ENCODE measurements at places on chromosomes 7 and 10.

- no peaks in the 10 kb centered on the region for H3K27me3 ChIP-seq
- H3K27ac ChIP-seq = no peak overlapping the region
- no peak for DNase-seq
- H3K4me1 ChIP-seq = peaks cover 8% of the 10 kb centered on the region
Observed at GRCh38 chr10:95377950-95378349, 87.1 kb upstream of the PDLIM1 start.

DNA sequence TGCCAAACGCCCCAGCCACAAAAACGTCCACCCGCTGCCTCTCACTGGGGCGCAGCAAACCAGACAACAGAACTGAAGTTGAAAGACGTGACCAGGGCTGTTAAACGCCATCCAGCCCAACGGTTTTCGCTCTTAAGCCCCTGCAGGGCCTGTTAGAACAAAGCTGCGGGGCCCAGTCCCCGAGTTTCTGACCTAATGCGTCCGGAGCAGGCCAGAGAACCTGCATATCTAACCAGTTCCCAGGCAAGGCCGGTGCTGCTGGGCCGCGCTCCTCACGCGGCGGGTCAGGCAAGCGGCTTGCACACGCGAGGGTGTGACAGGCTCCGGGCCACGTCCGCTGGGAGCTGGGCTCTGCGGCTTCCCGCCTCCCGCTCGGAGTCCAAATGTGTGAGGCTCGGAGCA lies 87.0 kb downstream of the PTPRN2 start:
- no peaks in the 10 kb centered on the region for H3K27me3 ChIP-seq
- peak overlapping the region; percentile 81 for H3K27ac ChIP-seq
- H3K4me3 ChIP-seq = no peak overlapping the region

- no peaks in the 10 kb centered on the region for H3K36me3 ChIP-seq
- H3K27ac ChIP-seq = no peak overlapping the region
- no peak overlapping the region for H3K4me3 ChIP-seq
- no peaks in the 10 kb centered on the region for H3K27me3 ChIP-seq
Observed at GRCh38 chr10:70605161-70605560, 2.6 kb upstream of the PRF1 start.

- H3K27me3 ChIP-seq = no peaks in the 10 kb centered on the region
- H3K4me3 ChIP-seq = no peak overlapping the region
- DNase-seq = no peak
- H3K27ac ChIP-seq = no peak overlapping the region
- peaks cover 13% of the 10 kb centered on the region for H3K4me1 ChIP-seq
Observed at GRCh38 chr10:73559590-73559989, 31.6 kb downstream of the USP54 start.

DNA sequence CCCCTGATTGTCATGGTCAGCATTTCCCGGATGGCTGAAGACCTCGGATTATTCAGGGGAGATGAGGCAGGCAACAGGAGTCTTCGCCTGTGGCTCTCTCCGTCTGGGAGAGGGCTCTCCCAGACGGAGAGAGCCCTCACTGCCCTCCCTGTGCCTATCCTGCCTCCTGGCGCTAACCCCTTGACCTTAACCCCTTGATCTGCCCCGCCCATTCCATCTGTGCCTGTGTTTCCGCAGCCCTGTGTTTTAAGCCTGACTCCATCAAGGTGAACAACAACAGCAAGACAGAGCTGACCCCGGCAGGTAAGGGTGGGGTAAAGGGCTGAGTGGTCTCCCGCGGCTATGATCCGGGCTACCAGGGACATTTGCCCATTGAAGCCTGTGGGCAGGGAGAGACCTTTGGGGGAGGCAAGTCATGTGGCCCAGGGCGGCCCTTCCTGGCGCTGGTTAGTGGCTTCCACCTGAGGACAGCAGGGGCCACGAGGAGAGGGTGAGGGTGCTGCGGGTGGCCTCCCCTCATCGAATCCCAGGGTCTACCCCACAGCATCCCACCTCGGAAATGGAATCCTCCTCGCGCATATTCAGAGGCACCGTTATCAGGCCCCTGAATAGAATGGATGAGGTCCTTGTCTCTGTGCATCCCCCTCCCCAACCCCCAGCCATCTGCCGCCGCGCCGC lies 4.2 kb upstream of the MUC12 start:
- peak overlapping the region; percentile 62 for H3K4me3 ChIP-seq
- DNase-seq = no peak
- H3K27ac ChIP-seq = no peak overlapping the region
- H3K27me3 ChIP-seq = peaks cover 76% of the 10 kb centered on the region
- peaks cover 8% of the 10 kb centered on the region for H3K4me1 ChIP-seq

All from neural progenitor cell (in vitro differentiated cells).